ENCODE measurements at places on chromosomes 3 and 15.

- no peak for DNase-seq
Observed at GRCh38 chr15:88334436-88334835, 77.9 kb upstream of the NTRK3 start.

GRCh38 chr3:5498981-5499380, 311.5 kb downstream of the EDEM1 start:
- no peak for DNase-seq

- DNase-seq: no peak
Observed at GRCh38 chr15:61130950-61131942, 97.9 kb downstream of the RORA start.

GRCh38 chr15:64747578-64747977, 27.8 kb downstream of the RBPMS2 start:
- no peak for DNase-seq

GRCh38 chr3:8512234-8512633, 10.6 kb downstream of the LMCD1 start:
- DNase-seq: no peak

GRCh38 chr3:128415773-128416577, 50.7 kb downstream of the DNAJB8 start:
- no peak for DNase-seq

DNA sequence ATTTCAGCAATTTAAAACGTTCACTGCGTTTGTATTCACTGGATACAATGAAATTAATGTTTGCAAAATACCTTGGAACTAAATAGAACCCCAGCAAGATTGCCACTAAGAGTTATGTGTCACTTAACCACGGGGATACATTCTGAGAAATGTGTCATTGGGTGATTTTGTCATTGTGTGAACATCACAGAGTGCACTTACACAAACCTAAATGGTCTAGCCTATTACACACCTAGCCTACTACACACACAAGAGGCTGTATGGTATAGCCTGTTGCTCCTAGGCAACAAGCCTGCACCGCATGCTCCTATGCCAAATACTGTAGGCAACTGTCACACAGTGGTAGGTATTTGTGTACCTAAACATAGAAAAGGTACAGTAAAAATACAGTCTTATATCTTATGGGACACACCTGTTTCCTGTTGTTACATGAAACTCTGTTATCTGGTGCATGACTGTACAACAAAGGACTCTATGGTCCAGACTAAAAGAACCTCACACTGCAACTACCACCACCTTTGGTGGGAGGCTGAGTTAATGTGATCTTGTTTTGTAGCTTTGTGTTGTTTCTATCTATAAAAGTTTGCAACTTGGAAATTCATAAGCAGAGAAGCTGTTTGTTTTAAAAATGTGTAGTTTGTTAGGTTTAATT, 92.2 kb upstream of the NTRK3 start:
- peak; percentile 15 for DNase-seq

DNA sequence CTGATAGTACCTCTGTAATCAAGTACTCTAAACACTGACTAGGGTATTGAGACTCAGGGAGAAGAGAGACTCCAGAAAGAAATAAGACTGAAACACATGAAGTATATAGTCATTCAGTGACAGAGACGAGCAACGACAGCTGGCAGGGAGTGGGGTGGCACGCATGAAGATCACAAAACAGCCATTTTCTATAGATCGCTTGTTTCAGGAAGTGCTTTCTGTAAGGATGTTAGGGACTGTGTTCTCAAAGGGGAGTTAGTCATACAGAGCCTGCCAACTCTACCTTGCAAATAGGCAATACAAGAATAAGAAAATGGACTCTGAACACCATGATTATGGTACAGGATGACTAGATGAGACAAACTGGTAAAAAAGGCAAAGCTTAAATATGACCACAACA, 139.5 kb downstream of the TBL1XR1 start:
- peak; percentile 86 for DNase-seq

GRCh38 chr3:154552338-154552737, 122.3 kb upstream of the GPR149 start:
- no peak for DNase-seq

DNA sequence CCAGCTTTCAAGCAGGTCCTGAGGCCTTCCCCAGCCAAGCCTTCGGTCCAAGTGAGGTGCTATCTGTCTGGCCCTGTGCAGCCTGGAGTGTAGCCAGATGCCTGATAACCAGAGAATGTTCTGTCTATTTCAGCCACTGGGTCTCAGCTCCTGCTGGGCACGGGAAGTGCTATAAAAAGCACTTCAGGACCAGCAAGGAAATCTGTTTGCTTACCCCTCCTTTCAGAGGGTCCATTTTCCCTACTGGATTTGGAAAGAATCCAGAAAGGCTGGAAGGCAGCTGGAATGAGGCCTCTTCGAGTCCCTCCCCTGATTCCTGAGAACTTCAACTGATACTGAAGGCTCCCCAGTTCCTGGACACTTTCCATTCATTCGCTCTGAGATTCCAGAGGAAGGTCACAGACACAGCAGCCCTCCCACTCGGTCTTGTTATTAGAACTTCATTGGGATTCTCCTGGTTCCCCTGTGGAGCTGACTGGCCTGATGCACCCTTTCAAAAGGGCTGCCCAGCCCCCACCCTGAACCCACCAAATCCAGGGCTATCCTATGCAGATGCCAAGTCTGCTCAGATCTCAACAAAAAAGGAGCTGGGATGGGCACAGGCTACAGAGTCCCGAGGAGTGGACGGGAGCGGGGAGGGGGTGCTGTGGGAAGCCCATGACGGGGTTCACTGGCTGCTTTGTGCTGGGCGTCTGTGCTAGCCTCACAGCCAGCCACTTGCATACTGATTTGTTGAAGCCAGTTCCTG, 70.4 kb downstream of the UMPS start:
- DNase-seq: no peak

- no peak for DNase-seq
Observed at GRCh38 chr3:65508750-65509422, 529.8 kb downstream of the MAGI1 start.

GRCh38 chr15:96893159-96893906, 562.8 kb downstream of the NR2F2 start:
- DNase-seq: no peak

DNA sequence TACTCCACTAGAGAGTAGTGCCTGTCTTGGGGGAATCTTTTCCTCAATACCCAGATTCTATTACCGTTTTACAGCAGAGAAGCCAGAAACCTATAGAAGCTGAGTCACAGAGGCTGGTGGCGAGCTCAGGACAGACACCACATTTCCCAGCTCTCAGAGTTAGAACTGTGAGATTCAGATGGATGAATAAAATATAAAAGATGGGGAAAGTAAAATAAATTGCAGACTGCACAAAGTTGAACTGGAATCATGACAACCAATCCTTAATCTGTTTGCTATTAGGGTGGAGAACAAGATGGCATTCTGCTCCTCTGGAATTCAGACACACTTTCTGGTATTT, 40.5 kb upstream of the CMSS1 start:
- no peak for DNase-seq

GRCh38 chr3:159137949-159138348, 336.1 kb downstream of the MFSD1 start:
- DNase-seq: no peak

DNA sequence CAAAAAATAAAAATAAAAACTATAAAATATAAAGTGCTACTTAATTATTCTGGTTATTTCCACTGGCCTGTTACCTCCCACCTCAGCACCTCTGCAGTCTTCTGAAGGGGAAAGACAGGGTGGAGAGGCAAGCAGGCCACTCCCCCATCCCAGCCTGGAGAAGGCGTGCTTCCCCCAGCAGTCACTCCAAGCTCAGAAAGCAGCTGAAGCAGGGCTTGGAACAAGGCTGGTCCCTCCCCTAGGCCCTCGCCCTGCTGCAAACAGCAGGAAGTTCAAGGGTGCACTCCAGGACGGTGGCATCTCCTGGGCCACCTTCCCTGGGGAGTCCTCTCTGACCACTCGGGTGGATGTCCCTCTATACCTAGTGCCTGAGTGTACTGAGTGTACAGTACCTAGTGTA, 21.4 kb downstream of the CACNA2D2 start:
- DNase-seq: no peak

DNA sequence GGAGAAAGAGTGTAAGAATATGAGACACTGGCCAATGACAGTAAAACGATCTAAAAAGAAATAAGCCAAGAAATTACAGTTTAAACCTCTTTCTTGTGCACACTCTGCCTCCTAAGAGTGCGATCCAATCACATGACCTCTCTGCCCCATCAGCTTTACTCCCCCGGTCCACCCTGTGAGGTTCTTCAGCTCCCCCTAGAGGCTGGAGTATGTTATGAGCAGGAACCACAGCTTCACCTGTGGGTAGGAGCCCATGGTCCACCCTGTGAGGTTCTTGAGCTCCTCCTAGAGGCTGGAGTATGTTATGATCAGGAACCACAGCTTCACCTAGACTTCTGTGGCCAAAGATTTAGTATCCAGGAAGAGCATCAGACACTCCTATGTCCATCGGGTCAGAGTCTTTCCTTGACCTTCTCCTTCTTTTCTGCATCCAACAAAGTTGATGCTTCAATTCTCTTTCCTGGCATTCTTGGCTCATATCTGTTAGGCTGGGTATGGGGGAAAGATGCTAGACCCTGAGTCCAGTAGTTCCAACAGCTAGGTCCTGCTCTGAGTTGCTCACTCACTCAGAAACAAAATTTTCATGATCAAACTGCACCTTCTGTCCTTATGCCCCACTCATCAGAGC, 164.0 kb downstream of the MINAR1 start:
- DNase-seq: peak; percentile 88

- DNase-seq: no peak
Observed at GRCh38 chr15:51067510-51067909, 27.2 kb downstream of the TNFAIP8L3 start.

- DNase-seq: no peak
Observed at GRCh38 chr3:66092175-66092995, 53.7 kb upstream of the MAGI1 start.

- no peak for DNase-seq
Observed at GRCh38 chr15:70320482-70320881, 222.8 kb upstream of the TLE3 start.

DNA sequence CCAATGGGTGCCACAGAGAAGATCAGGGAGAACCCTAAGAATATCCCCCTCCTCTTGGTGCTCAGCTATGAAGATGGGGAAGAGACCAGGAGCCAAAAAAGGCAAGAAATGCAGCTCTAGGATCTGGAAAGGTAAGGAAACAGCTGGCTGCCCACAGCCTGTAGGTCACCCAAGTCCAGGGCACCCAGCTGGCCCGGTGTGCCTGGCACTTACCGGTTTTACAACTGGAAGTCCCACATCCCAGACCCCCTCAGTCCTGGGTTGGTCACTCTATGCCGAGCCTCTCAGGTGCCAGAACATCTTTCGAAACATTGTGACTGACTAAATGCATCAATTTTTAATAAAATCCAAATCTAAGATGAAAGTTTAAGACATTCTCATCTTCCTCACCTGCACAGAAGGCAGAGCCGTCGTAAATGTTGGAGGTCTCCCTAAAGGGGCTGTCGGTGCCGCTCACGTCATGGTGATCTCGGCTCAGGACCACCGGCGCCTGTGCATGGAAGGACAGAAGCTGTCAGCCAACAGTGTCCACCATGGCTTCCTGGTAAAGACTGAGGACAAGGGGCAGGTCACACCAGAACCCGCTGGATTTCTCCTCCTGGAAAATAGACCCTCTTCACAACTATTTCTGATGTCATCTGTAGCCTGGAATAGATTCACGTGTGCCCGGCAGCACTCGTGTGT, 13.3 kb upstream of the ZXDC start:
- DNase-seq: no peak

GRCh38 chr3:188279502-188280335, 125.8 kb downstream of the LPP start:
- DNase-seq: no peak

GRCh38 chr15:91936927-91937326, 83.4 kb downstream of the SLCO3A1 start:
- DNase-seq: no peak

DNA sequence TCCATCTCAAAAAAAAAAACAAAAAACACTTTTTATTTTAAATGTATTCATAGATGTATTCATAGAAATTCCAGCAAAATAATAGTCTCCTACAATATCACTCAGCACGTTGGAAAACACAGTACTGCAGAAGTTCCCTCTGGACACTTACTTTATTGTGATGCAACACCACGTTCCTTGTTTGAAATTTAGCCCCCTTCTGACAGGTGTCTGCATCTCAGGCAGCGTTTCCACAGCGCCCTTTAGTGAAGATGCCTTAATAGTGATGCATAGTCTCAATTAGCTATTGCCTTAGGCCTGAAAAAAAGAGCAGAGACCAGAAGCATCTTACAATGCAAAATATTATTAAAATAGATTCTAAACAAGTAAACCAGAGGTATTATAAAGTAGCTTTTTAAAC, 20.3 kb downstream of the IL12A start:
- no peak for DNase-seq

DNA sequence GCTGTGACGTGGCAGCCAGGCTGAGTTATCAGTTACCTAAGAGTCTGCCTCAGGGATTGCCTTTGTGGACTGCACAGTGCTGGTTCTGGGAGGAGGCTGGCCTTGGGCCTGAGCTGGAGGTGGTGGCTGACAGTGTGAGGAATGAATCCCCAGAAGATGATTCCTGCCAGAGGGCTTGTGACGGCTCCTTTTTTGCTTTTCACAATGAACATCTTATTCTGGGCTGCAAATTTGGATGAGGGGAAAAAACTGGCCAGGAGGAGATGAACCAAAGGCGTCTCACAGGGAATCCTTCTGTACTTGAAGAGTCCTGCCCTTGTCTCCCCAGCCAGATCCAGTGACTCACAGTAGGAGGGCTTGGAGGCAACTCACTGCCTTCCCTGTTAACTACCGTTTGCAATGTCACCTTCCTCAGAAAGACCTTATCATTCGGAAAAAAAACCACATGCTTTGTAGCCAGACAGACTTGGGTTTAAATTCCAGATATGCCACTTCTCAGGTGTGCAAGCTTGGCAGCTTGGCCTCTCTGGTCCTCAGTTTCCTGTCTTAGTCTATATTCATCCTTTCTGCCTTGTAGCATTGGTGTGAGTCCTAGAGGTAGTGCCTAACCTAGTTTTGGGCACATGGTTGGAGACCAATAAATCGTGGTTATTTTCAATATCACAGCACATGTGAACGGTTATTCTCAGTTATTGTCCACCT, 19.1 kb downstream of the ST6GAL1 start:
- DNase-seq: no peak

GRCh38 chr3:71423151-71423906, 160.2 kb downstream of the FOXP1 start:
- no peak for DNase-seq

DNA sequence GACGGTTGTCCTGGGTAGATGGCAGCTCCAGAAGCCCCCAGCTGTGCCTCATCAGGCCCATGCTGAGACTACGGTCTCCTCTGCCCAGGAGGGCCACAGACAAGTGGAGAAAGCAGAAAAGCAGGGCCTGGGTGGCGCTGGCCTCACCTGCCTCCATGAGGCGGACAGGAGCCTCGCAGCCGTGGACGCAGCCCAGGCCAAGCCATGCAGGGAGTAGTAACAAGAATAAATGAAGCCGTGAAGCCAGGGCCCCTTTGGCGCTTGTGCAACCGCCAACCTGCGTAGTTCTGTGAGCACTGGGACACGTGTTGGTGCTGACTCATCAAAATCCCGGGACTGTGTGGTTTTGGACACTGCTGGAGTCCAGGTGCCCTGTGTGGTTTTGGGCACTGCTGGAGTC, 12.3 kb upstream of the MUC4 start:
- DNase-seq: no peak
